NCI-H2029 treated with DMSO at 0.1 percent for 48 hours (cell line): ENCODE measurements at places on chromosomes 3 and 15.
A peak's percentile ranks its signal among the peaks of the same experiment; 100 is the strongest.

DNA sequence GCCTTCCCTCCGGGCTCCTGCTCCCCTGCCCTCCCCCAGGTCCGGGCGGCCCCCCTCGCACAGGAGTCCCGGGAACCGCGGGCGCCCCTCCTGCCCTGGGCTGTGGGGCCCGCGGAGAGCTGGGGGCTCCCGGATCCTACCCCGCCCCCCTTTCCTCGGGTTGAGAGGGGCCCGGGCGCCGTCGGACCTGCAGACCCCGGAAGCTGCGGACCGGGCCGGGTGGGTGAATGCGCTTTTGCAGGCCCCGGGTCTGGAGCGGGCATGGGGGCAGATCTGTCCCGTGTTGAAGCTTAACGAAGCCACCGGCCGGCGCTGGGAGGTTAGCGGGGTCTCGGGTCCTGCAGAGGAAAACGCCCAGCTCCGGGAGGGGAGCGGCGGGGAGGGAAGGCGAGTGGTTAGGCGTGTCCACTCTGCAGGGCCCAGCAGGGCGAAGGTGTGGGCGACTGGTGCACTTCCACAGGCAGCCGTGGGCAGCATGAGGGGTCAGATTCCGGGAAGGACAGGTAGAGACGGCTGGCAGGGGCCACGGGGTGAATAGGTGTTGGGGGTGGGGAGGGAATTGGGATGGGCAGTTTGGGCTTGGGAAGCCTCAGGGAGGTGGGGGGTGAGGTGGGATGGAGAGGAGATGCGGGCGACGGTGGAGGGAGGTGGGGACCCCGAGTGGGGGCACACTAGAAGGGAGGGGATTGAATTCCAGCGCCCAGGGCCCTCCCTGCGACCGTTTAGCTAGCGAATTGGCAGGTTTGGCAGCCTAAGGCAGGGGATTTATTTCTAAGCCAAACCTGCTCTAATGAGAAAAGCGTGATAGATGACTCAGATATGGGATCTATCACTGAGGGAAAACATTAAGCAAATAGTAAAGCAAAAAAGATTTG lies 635 bp downstream of the CD276 start:
- no peak for DNase-seq

DNA sequence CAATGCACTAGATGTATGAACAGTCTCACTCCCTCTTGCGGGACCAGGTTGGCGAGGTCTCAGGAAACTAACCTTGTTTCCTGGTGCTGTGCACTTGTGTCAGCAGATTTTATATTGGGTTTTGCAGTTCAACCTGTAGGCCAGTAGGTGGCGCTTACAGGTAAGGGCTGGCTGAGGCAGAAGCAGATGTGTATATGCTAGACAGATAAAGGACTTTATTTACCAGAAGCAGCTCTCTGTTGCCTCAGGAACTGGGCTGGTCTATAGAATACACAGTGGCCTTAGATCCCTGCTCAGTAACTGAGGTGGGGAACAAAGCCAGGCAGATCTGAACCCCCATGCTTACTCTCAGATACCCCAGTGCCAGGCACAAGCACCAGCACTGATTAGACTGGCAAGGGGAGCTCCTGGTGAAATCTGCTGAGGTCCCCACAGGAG lies 296.8 kb downstream of the DOCK3 start:
- peak; percentile 50 for DNase-seq

DNA sequence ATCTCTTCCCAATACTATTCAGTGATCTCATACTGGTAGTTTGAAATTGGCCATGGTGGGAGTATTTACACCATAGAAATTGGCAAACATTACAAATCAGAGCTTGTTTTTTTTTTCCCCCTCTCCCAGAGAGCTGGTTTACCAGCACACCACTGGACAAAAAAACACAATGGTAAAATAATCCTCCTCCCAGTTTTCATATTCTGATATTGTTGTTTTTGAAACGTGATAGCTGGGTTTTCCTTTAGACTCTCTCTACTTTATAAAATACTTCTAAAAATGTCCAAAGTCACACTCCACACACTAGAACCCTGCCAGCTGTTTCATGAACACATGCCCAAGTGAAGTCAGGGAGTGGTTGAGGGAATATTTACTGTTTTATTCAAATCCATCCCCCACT lies 187.5 kb downstream of the DTWD1 start:
- DNase-seq, result no peak

DNA sequence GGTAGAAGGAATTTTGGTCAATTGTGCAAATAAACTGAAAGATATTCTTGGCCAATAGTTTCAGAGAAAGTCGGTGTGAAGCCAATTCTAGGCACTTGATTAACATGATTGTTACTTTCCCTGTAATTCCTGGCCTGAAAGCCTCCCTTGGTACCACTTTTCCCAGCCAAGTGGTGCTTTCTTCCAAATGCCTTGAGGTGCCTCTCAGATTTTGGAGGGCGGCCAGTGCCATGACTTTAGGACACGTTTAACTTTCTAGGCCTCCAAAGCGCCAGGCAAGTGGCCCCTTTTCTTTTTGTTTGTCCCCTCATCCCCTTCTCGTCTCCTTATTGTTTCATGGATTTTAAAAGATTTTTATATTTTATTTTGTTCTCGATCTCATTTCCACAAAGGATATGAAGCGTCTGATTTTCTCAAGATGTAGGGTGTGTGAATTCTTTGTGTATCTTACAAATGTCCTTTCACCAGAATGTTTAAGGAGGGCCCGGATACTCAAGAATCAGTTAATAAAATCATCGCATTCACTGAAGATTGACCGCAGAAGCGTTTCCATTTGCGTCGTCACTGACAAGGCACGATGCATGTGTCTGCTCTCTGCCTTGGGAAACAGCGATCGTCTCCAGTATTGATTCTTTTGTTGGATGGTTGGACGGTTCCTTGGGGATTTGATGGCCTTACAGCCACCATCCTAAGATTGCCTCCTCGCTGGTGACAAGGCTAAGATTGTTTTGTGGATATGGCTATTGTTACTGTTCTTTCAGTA lies 87.8 kb downstream of the ASB7 start:
- DNase-seq, result no peak

- DNase-seq, result no peak
Observed at GRCh38 chr3:67090474-67090873, 92.4 kb downstream of the KBTBD8 start.

DNA sequence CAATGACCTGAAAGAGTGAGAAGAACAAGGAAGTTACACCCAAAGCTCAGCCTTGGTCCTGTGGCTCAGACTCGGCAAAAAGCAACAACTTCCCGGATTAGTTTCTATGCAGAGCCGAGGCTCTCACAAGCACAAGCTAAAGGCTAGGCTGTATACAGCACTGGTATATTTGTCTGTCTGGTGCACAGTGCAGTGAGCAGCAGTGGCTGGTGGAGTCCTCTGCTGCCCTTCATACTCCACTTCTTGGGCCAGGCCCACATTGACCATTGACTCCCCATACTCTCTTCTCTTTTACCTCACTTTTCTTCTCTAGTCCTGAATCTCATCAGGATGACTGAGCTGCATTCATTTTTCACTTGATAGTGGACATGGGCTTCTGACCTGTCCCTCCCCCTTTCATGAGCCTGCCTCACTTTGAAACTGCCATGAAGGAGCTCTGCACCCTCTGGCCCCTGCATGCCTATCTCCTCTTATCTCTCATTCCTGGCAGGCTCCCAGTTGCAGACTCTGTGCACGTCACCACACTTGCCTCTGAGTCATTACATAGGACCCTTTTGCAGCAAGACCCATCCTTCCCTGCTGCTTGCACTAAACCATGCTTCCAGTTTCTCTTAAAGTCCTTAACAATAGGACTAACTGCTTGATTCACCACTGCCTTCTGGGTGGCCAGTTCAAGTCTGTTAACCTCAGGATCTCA lies 379.3 kb downstream of the NTRK3 start:
- no peak for DNase-seq

DNA sequence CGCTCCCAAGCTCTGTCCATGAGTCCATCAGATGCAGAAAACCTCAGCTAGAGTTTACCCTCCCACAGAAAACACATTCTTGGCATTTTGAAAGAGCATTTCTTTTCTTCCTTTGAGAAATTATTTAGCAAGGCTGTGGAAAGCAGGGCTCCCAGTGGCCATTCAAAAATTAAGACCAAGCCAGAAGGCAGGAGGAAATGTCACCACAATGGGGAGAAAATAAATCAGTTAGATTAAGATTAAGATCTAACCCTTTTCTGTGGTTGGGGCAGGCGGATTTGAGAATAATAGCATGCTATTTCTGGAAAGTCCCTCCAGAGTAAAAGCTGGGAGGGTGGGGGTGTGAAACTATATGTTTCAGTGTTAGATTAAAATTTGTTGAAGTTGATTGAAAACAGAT lies 20.2 kb downstream of the LRIG1 start:
- no peak for DNase-seq

GRCh38 chr15:74383695-74384565 lies 16.5 kb upstream of the CYP11A1 start:
- DNase-seq, result no peak
